Stimulated activated CD8-positive, alpha-beta memory T cell treated with anti-CD3 and anti-CD28 coated beads, Interleukin-15, amount 100 ng/mL, for 48 hours (primary cell): ENCODE measurements at places on chromosomes 3 and 15.
A peak's percentile ranks its signal among the peaks of the same experiment; 100 is the strongest.

DNA sequence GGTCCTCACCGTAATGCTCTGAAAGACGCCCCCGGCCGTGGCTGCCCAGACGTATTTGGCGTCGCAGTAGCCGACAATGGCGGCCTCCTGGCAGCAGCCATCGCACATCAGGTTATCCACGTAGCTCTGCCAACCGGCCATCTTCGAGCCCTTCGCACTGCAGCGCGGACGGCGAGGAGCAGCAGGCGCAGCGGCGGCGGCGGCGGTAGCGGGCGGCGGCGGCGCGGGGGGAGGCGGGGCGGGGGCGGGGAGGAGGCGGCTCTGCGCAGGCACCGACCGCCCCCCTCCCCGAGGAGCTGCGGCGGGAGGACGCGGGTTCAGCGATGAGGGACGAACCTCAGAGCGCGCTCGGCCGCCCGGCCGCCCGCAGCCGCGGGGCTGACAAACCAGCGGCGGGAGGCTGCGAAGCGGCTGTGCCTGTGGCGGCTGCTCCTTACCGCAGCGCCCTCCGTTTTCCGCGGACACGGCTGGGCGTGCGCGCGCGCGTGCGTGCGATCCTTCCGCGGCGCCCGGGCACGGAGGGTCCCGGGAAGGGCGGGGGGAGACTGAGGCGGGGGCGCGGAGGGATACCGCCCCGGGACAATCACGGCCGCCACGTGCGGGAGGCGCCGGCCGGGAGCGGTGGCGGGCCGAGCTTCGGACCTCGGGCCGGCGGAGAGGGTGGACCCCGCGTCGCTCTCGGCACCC, at the start of gene PFN2:
Gene PFN2, minus strand, starts transcription at position 180 of the 687 bp plus-strand sequence. Its CDS starts 39 bp downstream, at position 141.
- peak; percentile 27 for DNase-seq

GRCh38 chr3:56556908-56557830, at the start of gene CCDC66:
TSS of gene CCDC66 (plus strand) at chr3:56557175. CDS start at chr3:56557243, 68 bp downstream.
- DNase-seq: peak; percentile 86

DNA sequence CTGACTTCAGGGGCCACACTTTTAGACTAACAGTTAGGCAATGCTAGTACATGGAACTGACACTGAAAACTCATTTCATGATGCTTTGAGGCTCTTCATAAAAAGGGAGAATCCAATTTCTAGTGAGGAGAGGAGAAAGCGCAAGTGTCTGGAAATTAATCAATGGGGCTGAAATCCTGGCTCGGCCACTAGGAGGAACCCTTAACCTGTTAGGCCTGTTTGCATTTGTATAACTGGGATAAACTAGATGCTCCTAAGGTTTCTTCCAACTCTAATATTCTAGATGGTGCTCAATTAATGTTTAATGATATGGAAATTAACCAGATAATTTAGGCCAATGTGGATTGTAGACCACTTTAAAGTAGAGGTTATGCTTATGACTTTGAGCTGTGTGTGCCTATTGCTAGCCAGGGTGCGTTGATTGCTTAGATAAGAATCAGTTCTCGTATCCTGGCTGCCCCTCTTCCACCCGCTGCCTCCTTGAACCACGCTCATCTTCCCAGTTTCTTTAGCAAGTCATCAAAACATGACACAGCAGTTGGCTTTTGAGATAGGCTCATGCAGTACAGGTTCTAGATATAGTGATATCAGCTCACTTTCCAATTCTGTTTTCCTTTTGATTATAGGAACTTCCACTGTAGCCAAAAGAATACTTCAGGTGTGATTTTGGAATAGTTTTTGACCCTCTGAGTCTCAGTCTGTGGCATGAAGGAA, 16.8 kb upstream of the CRBN start:
- DNase-seq: no peak

DNA sequence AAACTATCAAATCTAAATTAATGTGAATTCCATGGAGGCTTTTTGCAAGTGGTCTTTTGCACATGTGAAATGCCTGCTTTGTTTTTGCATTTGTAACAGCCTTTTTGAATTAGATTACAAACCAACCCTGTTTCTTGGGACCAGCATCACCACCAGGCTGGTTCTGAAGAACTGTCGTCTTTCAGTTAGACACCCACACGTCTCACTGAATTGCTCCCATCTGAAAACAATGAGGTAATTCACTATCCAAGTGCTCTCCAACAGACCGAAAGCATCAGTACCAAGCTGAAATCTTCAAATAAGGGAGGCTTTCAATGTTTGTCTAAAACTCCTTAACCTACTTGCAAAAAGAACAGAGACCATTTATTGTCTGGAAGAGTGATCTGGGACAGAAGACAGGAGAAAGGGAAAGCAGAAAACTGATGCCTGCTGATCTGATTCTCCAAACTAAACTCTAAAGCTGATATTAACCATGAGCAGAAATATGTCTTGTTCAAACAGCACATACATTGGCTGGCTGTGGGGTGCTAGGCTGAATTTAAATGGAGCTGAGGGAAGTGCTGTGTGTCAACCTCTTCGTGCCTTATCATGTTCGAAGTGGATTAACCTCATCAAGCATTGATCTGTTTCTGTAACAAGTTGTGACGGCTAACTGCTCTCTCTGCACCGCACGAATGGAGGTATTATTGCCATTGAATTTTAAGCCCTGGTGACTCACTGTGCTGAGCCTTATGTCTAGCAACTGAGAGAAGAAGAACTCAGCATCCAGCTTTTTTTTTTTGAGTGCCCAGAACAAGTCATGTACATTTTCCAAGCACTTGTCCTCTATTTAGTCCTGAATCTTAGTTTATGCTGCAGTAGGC, 213.7 kb upstream of the P2RY1 start:
- no peak for DNase-seq

DNA sequence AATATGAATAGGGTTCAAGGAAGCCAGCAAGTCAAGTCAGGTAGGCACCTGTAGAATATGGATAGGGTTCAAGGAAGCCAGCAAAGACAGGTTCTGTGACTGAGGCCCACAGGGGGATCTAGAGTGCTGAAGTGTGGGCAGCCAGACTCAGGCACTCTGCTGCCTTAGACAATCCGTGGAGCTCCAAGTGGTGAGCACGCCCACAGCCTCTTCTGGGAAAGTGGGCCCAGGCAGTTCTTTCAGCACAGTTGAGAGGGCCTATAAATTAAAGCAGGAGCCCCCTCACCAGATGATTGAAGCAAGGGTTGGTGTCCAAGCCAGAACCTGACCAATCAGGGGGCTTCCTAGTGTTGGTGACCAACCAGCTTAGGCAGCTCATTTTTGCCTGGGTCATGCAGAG, 51.0 kb downstream of the ANP32A start:
- no peak for DNase-seq

DNA sequence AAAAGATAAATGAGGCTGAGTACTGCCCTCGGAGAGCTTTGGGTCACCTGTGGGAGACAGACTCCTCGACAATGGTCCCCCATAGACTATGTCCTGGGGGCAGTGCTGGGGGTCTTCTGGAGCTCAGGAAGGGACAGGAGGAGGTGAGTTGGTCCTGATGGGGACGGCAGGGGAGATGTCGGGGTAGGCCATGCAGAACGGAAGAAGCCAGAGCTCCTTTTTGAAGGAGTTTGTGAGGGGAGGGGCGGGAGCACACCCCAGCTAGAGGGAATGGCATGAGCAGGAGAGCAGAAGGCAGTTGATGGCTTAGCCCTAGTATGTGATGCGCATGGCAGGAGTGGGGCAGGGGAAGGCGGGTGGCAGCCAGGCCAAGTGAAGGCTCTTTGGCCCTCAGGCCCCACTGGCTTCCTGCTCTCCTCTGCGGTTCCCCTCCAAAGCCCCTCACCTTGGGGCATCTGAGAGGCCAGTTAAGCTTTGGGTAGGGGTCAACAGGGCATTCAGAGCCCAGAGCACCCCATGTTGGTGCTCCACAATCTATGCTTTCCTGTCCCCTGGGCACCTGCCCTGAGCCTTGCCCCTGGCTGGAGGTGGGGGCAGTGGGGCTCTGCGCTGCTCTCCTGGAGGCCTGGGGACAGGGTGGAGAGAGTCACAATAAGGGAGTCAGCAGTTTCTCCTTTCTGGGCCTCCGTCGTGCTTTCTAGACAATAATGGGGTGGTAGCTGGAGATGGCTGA, 179.3 kb downstream of the SMAD6 start:
- no peak for DNase-seq

GRCh38 chr15:57283774-57284503, 92.4 kb upstream of the CGNL1 start:
- DNase-seq: no peak

DNA sequence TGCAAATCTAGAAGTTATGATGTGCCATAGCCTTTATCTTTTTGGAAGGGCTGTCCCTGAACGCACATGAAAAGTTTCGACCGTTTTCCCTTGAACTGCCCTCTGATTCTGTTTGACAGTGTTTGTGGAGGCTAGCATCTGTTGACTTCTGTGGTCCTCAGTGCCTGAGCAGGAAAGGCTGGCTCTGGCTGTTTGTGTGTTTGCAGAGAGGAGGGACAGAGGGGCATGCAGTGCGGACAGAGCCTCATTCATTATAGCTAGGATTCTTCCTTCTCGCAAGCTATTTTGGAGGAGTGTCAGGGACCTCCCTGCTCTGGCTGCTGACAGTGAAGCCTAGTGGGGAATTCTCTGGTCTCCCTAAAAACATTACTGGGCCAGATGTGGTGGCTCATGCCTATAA, 64.5 kb downstream of the CDAN1 start:
- no peak for DNase-seq

DNA sequence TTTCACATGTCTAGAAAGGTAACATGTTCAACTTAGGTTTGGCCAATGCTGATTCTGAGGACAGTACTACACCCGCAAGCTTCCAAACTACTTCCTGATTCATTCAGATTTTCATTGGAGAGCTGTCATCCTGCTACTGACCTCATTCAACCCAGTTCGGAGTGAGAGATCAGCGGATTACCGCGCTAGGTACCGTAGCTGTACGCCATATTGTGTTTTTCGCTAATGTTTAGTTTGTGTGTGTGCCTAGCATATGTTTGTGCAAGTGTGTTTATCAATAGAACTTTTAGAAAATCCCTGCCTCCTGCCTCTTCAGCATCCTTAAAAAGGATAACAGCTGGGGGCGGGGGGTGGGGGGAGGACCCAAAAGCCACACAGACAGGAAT, 1.1 kb downstream of the ZBTB20 start:
- peak; percentile 19 for DNase-seq

DNA sequence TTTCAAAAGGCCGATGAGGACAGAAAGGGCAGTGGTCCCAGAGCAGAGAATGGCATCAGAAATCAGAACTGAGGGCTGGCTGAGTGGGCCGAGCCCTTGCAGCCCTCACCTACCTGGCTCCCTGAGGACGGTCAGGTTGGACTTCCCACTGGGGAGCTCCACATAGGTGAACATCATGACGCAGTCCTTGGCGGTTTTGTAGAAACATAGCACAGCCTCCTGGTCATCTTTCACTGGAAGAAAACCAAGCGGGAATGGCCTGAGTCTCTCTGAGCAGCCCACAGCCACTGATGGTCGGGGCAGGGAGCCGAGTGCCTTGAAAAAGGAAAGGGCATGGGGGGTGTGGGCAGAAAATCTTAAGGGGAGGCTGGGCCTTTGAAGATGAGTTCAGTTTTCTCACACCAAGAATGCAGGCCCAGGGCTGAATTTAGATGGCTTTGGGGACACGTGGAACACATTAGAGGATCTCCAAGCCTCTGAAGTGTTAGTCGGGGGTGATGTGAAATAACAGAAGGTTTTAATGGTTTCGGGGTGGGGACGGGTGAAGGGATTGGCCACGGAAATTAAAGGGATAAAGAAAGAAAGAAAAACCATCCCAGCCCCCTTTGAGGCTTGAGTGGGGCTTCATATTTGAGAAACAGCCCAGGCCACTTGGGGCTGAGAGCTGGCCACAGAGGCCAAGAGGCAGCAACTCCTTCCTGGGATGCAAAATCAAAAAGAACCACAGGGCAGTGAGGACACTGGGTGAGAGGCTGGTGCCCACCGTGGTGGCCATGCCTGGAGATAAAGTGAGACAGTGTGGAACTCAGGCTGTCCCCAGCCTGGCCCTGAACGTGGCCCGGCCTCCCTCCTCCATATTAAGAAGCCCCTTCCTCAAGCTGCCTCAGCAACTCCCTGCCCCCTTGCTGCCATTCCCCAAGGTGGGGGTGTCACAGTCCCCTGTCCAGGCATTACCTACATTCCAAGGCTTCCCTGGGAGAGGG, 36.2 kb downstream of the UMPS start:
- no peak for DNase-seq

DNA sequence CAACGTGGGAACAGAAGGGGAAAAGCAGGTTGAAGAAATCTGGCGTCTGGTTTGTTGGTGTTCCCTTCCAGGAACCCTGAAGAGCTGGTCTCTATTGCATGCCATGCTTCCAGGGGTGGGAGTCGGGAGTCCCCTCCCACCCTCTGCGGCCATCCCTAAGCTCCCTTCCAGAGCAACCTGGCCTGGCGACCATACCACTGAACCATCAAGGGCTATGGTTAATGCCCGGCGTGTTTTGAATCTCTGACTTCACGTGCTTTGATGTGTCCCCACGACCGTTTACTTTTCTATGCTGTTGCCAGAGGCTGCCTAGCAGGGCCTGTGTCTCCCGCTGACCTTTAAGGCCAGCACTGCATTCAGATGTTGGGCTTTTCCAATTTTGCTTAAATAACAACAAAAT, 696 bp upstream of the SNRK start:
- DNase-seq: no peak

DNA sequence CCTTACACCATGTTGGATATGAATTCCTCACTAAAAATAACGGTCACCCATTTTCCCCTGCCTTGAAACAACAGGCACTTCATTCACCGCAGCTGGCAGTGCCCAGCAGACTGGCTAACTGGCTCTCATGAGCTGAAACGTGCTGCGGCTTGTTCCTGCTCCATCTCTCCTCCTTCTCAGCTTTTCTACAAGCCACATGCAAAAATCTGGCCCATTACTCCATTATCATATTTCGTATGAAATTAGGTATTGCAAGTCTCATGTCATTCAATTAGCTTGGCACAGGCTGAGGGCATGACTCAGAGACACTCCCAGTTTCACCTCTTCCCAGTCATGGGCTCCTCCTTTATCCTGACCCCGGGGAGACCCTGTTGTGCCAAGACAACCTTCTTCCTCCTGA, 60.0 kb downstream of the MAGEF1 start:
- no peak for DNase-seq

GRCh38 chr3:57331078-57331610, 38.7 kb upstream of the ASB14 start:
- no peak for DNase-seq

DNA sequence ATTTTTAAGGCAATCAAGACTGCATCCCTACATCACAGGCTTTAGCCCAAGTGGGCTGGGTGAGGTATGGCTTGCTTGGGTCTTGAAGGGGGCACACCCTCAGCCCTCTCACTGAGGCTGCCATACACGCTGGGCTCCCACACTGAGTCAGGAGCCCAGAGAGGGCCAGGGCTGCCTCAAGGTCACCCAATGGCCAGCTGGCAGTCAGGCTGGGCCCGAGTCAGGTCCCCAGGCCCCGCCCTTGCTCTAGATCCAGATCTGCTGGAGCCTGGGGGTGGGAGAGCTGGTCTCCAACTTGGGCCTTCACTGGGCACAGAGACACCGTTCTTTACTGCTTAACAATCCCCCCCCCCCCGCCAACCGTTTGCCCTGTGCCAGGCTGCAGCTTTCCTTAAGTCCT, 88.1 kb downstream of the IQSEC1 start:
- no peak for DNase-seq

- DNase-seq: no peak
Measured at GRCh38 chr3:191363221-191363620, 32.9 kb upstream of the UTS2B start.
